ENCODE measurements at places on chromosomes 16 and 17.

DNA sequence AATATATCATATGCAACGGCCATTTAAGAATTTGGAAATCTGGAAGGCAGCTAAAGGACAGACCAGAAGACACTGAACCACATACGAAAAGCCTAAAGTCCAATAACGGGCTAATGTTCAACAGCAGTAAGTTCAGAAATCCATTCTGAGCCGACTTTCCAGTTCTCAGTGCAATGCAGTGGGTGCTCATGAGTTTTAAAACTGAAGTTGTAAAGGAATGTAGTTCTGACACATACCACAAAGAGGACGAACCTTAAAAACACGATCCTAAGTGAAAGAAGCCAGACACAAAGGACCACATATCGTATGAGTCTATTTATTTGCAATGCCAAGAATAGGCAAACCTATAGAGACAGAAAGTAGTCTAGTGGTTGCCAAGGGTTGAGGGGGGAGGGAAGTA is 278.3 kb upstream of the ZFHX3 start:
- DNase-seq, result no peak

GRCh38 chr17:14052886-14053615 is 16.3 kb upstream of the COX10 start:
- DNase-seq, result no peak

GRCh38 chr17:65023791-65024190 is 32.7 kb downstream of the GNA13 start:
- DNase-seq, result no peak

GRCh38 chr17:41907185-41907556 is 11.6 kb downstream of the ACLY start:
- no peak for DNase-seq

- no peak for DNase-seq
Measured at GRCh38 chr16:77951788-77952187, 70.6 kb upstream of the CLEC3A start.

DNA sequence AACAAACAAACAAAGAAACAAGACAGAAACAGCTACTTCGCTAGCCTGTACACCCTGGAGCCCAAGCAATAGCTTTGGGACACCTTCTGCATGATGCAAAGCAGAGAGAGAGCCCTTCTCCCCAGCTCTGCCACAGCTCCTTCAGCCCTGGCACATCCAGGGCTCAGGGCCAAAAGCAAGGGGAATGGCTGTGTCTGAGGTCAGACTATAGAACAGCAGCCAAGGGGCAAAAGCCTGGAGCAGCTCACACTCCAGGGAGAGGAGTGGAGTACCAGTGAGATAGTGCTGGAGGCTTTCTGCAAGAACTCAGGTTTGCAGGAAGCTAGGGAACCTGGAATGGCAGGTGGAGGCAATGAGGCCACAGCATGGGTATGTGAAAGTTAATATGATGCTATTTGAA is 11.6 kb upstream of the SEPHS2 start:
- no peak for DNase-seq

DNA sequence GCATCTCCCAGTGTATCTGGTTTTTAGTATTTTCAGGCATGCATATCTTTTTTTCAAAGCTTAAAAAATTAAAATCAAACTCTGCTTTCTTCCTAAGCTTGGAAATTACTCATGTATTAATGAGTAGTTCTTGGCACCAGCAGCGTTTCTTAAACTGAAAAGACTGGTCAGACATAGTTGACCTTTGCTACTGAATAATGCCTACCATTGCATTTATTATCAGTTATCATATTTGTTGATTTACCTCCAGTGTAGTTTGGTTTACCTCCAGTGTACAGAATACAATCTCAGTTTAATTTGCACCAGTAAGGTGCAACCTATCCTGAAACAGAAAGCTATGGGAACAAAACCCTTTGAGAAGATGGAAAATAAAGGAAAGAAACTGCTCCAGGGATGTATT is 34.5 kb upstream of the EVI2A start:
- no peak for DNase-seq

GRCh38 chr16:89785523-89786155 is 30.8 kb downstream of the FANCA start:
- DNase-seq, result no peak

- no peak for DNase-seq
Measured at GRCh38 chr16:17529982-17530760, 59.4 kb upstream of the XYLT1 start.

GRCh38 chr17:9911089-9911488 is 6.0 kb upstream of the RCVRN start:
- DNase-seq, result no peak

DNA sequence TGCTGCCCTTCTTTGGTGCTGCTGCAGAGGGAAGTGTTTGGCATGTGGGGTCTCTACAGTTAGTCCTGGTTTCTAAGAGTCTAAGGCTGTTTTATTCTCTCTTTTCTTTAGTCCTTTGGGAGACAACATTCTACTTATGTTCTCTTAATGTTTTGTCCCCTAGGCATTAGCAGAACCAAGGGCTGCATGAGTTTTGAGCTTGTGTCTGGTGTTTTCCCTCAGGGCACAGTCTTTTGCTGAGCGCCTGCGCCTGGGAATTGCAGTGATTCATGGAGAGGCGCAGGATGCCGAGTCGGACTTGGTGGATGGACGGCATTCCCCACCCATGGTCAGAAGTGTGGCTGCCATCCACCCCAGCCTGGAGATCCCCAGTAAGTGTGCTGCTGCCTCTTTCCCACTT is 41.1 kb upstream of the SLC5A10 start:
- no peak for DNase-seq

Measured in Right ventricle myocardium inferior (tissue), 1 donor.